ENCODE measurements at places on chromosomes 3 and 15. TPM values are rescaled to one million over a fixed set of nuclear protein-coding genes. Genes with fewer than 3 reads are reported as not detected.

TIGIT gene
- not detected for total RNA-seq

TMEM40 gene
- total RNA-seq, result under 0.01 TPM

ARHGAP11A gene
- total RNA-seq, result 3.7 TPM

ARHGEF26 gene
- 7.3 TPM for total RNA-seq

BFSP2 gene
- total RNA-seq, result 2.1 TPM
